ENCODE measurements at places on chromosomes 4 and X. TPM values are rescaled to one million over a fixed set of nuclear protein-coding genes. Genes with fewer than 3 reads are reported as not detected.

Gene MAP3K15
- total RNA-seq, result not detected

Gene SLC26A1
- total RNA-seq, result 0.72 TPM

Gene HERC3
- 16.7 TPM for total RNA-seq

Gene DCLK2
- 20.0 TPM for total RNA-seq

Gene DCHS2
- total RNA-seq, result not detected

Gene FAM9C
- not detected for total RNA-seq

Gene ZCCHC18
- total RNA-seq, result 6.8 TPM

Gene QDPR
- total RNA-seq, result 22.5 TPM

Gene SLC9A7
- total RNA-seq, result 5.4 TPM

Gene AWAT2
- total RNA-seq, result not detected

Gene FOXR2
- not detected for total RNA-seq

Gene TMPRSS11F
- not detected for total RNA-seq

Gene CXorf49
- total RNA-seq, result not detected

Gene SLC2A9
- 0.72 TPM for total RNA-seq

Gene RTL5
- total RNA-seq, result 14.1 TPM

Gene GPR143
- not detected for total RNA-seq

Gene GPRASP1
- total RNA-seq, result 3.6 TPM

Gene GCNA
- total RNA-seq, result 3.1 TPM

Gene DUSP21
- not detected for total RNA-seq

Gene CENPVL3
- not detected for total RNA-seq

Gene ATP2B3
- total RNA-seq, result 0.37 TPM
